Foreskin keratinocyte (primary cell): ENCODE measurements at places on chromosomes 12 and 14.
A peak's percentile ranks its signal among the peaks of the same experiment; 100 is the strongest.

DNA sequence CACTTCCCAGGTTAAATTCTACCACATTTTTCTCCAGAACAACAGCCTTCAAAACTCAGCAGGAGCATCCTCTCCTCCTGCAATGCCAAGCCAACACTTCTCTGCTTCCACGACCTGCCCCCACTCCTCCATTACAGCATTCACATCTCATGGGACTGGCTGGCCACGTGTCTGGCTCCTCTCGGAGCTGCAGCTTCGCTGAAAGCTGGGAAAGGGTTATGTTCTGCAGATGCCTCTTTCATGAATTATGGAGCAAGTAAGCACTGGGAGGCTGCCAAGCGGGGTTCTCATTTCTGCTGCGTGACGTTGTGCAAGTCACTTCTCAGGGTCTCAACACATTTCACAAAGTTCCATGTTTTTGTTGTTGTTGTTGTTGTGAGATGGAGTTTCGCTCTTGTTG, 142.2 kb upstream of the RFLNA start:
- DNase-seq = no peak

GRCh38 chr12:106192659-106193393, 54.1 kb upstream of the NUAK1 start:
- no peak for DNase-seq

DNA sequence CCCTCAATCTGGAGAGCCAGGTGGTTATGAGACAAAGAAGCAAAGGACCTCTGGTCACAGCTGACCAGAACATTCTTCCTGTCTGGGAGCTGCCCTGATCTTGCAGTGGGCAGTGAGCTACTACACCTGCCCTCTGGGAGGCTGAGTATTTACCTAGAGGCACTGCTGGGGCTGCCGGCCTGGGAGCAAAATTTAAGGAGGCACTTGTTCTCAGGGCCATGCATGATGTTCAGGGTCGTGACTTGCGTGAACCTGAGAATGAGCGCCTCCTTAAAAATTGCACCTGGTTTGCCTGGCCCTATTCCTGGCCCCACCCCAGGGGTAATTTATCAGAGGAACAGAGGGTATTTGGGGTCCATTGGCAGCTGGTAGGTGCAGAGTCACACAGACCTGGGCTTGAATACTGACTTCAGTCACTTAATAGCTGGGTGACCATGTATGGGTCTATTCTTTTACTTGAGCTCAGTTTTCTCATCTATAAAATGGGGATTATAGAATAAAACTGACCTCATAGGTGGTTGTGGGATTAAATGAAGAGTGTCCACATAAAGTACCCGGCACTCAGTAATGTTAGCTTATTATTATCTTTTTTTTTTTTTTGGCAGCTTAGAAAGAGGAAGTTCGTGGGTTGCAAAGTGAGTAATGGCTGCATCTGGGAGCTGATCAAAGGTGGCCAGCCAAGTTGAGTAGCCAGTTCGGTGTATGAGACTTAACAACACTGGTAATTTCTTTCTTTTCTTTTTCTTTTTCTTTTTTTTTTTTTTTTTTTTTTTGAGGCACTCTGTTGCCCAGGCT, 107.4 kb upstream of the MED13L start:
- no peak for DNase-seq

DNA sequence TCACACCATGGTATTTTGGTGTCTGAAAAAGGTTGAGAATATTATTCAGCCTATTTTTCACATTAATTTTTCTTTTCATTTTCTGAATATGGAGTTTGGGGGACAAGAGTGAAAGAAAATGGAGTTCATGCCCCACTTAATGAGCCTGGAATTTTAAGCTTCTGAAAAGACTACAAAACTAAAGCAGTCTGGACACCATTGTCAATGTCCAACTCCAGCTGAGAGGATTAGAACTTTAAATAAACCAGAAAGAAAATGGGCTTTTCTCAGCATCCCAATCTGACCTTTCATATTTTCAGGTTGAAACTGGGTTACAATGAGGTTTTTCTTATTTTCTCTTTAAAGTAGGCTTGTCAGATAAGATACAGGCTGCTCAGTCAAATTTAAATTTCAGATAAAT, 207.7 kb downstream of the SLC6A15 start:
- DNase-seq = no peak

DNA sequence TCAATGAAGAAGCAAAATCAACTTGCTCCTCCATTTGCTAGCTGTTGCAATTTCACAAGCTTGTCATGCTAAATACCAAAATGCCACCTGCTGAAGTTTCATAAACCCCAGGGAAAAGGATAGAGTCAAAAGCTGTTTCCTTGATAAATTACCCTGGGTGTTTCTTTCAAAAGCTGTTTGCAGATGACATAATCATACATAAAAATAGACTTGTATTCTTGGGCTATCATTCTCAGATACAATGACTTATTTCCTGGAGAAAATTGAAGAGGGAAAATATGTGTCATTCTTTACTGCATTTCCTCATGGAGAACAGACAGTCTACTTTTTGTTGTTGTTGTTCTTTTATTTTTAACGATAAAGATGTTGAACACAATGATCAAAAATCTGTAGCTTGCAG, 119.2 kb downstream of the GALC start:
- no peak for DNase-seq

- no peak for DNase-seq
These were observed 470.7 kb upstream of the GARIN6 start for GRCh38 chr12:99176871-99177270.

GRCh38 chr12:108817909-108818308, 39.5 kb downstream of the SSH1 start:
- DNase-seq = no peak

GRCh38 chr12:53575502-53576249, 50.5 kb downstream of the ATF7 start:
- peak; percentile 87 for DNase-seq

DNA sequence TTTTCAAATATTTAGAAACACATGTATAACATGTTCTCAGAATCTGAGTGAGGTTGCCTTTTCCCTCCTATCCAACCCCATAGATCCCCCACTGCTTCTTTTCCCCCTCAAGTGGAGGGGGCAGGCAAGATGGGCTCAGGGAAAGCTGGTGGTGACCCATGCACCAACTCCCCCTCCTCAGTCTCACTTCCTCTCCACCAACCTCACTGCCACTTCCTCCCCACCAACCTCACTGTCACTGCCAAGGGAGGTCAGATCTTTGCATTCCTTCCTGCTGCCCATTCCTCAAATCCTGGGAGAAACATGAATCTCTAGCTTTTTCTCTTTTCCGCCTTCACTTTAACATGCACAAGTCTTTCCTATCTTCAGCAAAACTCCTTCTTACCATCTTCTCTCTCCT, 48.7 kb downstream of the SPTB start:
- DNase-seq = no peak

DNA sequence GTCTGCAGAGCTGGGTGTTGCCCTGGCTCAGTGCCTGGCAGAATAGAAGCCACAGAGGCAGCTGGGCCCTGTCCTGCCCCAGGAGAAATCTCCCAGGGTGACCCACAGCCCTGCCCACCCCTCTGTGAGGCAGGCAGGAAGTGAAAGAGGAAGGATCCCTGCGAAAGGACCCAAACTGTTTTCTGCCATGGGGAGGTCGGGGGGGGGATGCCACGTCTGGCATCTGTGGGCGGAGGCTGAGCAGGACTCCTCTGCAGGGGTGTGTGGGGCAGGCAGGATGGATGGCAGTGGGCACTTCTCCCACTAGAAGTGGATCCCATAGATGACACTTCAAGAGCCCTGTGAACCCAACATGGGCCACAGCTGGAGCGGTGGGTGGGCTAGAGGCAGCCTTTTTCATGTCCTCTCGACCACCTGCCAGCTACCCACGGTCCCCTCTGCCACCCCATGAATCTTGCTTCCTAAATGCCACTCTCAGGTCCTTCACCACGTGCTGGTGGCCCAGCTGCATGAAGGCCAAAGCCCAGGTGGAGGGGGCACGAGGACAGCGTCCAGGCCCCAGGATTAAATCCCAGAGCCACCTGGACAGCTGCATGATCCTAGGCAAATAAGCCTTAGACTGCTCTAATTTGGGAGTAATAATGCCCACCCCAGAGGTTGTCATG, 3.6 kb downstream of the PAPLN start:
- DNase-seq = no peak

GRCh38 chr12:62761658-62762057, 173.3 kb downstream of the PPM1H start:
- DNase-seq = no peak

GRCh38 chr12:62703011-62703380, 232.0 kb downstream of the PPM1H start:
- DNase-seq = peak; percentile 55

DNA sequence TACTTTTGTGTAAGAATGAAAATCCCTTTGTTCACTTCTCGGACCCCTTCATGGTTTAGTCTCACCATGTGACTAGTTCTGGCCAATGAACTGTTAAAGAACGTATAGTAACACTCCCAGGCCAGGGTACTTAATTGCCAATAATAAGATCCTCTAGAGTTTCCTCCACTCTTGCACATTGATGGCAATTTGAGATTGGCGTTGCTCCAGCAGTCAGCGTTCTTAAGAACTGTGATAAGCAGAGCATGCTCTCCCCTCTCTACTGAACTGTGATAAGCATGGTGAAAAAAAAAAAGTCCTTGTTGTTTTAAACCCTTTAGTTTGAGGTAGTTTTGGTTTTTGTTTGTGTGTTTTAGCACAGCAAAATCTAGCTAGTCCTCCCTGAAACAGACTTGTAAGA, 854.5 kb downstream of the SLC6A15 start:
- DNase-seq = no peak
